ENCODE measurements at places on chromosomes 7 and 10.

GRCh38 chr7:27367179-27367932 is 124.8 kb downstream of the EVX1 start:
- no peak for DNase-seq

DNA sequence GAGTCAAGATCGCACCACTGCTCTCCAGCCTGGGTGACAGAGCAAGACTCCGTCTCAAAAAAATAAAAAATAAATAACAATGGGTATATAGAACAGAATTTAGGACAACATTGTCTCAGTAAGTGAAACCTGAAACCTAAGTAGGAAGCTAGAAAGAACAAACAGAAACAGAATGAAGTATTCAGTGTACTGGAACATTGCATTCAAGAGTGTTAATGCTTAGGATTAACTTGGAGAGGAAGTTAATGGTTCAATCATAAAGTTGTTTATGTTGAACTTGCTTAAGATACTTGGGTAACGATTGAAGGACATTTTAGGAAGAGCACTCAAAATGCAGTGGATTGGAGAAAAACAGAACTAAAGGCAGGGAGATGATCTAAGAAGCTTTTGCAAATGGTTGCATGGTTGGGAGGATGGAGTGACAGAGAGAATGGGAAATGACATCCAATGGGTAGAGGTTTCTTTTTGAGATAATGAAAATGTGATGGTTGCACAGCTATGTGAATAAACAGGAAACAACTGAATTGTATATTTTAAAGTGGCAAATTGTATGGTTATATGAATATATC is 233.7 kb downstream of the ADK start:
- no peak for DNase-seq

DNA sequence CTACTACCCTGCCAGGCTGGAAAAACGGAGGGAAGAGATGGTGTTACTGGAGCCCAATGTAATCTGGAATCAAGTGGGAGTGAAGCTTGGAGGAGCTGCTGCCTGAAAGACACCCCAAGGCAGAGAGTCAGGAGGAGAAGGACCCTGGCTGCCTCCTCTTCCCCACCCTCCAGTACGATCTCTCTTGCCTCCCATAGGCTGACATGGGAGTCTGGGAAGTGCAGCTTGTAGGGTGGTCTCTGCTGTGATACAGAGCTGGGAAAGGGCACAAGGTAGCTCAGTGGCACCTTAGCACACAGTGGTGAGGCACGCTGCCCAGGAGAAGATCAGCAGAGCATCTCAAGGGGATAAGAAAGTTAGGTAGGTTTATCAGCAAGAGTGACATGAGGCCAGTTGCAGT is 35.9 kb downstream of the EMX2 start:
- DNase-seq = no peak

DNA sequence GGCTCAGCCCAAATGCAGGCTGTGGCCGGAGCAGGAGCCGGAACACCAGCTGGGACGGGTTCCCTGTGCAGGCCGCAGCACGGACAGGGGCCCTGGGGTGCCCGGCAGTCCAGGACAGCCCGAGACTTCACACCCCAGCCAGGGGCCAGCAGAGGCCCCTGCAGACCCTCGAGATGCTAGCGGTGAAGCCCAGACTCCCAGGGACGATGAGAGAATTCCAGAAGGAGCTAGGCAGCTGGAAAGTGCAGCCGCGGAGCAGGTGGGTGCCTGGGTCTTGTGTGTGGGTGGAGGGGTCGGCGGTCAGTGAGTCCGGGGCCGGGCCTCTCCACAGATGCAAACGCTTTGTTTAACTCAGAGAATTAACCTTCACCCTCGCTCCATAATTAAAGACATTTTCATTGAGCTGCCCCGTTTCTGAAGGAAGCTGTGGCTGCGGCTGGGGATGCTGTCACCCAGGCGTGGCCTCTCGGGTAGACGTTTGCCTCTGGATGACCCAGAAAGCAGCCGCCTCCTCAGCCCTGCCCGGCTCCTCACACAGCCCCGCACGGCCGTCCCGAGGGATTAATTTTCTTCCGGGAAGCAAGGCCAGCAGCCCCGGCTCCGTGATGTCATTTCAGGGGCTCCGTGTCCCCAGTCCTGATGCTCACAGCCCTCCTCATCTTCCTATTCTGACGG is 26.5 kb downstream of the KNDC1 start:
- no peak for DNase-seq

DNA sequence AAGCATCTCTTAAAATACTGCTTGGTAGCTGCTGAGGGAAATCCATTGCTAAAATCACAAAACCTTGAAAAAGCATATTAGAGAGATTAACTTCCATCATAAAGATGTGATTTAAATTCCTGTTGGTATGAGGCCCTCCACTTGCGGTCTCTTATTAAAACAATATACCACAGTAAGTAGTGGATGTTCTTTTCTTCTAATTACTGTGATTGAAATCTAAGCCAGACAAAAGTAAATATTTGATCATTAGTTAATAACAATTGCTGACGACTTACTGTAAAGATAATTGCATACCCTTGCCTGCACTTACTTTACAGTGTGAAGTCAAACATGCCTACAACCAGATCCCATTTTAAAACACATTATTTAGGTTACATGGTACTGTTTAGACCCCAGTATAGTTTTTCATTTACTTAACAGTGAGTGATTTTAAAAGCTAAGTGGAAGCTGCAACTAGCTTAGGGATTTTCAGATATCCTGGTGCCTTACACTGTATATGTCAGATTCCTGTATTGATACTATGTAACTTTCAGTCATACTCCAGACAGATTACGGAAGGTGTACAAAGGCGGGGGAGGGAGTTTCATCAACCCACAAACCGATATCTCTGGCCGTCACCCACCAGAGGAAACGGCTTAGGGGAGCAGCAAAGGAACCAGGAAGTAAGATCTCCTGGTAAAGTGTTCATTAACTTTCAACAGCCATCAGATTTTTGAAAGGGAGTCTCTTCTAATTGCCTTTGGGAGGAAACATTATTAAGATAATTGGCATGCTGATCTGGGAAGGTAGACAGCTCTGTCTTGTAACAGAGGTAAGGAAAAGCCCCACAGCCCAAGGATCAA is 986 bp downstream of the NRP1 start:
- no peak for DNase-seq

GRCh38 chr7:157158400-157158799 is 19.7 kb downstream of the UBE3C start:
- DNase-seq = no peak

- DNase-seq = no peak
These were observed 70.6 kb downstream of the MCMBP start for GRCh38 chr10:119801998-119802538.

- DNase-seq = no peak
These were observed 47.5 kb downstream of the CTBP2 start for GRCh38 chr10:125112697-125113494.

DNA sequence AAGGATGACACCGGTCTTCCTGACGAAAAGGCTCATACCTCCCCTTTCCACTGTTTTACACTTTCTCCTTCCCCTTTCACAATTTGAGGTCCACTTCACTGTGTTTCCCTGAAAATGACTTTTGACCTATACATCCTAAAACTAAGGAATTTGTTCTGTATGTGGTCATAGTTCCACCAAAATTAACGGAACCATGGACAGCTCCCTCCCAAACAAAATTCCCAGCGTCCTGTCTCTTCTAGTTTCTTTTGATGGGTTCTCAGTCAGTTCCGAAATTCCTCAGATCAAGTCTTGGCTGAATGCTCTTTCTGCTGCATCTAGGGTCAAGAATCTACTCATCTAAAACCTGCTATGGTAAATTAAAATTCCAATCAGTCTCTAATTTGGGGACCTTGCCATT is 1191.9 kb downstream of the CNTNAP2 start:
- no peak for DNase-seq

GRCh38 chr7:27152816-27153442 is 546 bp upstream of the HOXA3 start:
- DNase-seq = no peak

- DNase-seq = no peak
These were observed 221.6 kb upstream of the SEMA3E start for GRCh38 chr7:83870515-83870914.

DNA sequence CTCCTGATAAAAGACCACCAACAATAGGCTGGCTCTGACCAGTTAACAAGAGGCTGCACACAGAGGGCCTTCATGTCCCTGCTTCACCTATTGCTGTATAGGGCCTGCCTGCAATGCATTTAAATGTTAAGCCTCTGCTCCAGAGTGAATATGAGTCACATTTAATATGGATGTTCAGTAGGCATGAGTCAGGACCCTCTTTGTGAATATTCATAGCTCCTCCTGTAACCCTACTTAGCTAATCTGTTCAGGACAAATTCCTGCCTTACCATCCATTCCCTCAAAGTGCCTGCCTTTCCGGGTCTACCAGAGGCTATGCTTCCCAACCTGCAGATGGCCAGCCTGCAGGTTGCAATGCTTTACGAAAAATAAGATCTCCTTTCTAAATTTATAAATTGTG is 32.5 kb downstream of the ARHGAP22 start:
- no peak for DNase-seq

DNA sequence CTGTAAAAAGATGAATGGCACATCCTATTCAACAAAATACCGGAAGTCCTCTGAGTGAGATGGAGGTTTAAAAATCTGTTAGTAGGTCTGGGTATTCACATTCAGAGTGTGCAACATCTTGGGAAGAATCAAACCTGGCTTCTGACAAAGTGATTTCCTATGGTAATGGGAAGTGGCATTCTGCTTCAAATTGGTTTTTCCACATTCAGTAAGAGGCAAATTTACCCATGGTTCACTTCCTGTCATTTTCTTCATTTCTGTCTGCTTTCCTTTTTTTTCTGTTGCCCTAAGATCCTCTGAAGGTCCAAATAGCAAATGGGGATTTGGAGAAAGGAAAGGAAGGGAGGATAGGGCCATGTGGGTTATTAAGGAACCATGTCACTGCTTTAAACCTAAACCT is 218.3 kb downstream of the DOCK4 start:
- no peak for DNase-seq

- no peak for DNase-seq
These were observed 55.2 kb upstream of the EZH2 start for GRCh38 chr7:148939128-148939755.
